MG63 (cell line): ENCODE measurements at places on chromosomes 7 and 10.

DNA sequence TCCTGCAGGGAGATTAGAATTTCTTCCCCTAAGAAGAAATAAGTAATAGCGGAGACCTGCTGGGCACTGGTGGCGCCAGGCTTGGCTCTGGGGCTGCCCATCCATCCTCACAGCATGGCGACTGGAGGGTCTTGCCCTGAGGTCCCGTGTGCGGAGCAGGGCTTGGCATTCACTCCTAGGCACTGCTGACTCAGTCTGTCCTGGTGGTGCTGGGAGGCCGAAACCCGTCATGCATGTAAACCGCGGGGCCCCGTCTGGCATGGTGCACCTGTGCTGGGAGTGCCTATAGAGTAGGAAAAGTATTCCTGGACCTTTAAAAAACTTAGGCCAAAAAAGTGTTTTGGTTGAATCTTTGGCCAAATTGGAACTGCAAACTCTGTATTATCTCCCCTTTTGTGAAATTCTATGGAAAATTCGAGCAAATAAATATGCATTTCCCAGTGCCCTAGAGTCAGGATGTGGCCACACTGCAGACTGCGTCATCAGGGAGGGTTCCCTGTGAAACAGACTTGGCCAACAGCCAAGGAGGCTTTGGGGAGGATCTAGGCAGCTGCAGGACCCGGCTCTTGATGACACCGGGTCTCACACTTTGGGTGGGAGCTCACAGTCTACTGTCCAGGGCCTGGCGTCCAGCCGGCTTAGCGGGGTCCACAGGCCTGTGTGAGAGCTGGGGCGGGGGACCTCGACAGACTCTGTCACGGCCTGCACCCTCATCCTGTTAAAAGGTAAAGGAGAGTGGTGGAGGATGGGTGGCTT, 122.3 kb downstream of the VIPR2 start:
- no peak for DNase-seq

- DNase-seq = no peak
Measured at GRCh38 chr10:74987339-74988053, 124.0 kb upstream of the SAMD8 start.

GRCh38 chr10:114420811-114421485, 16.6 kb upstream of the AFAP1L2 start:
- DNase-seq = no peak

- no peak for DNase-seq
Measured at GRCh38 chr7:84188786-84189405, 5.7 kb downstream of the SEMA3A start.

GRCh38 chr10:14500172-14500765, 169.5 kb upstream of the FRMD4A start:
- no peak for DNase-seq
